Renal cortex interstitium (tissue), 15 donors: ENCODE measurements at places on chromosomes 3 and 15. TPM values are rescaled to one million over a fixed set of nuclear protein-coding genes. Genes with fewer than 3 reads are reported as not detected.

GRCh38 chr3:48018841-48019240, 2.6 kb upstream of the MAP4 start:
- DNase-seq: no peak

- no peak for DNase-seq
Observed at GRCh38 chr3:105729667-105730066, 139.1 kb downstream of the CBLB start.

DNA sequence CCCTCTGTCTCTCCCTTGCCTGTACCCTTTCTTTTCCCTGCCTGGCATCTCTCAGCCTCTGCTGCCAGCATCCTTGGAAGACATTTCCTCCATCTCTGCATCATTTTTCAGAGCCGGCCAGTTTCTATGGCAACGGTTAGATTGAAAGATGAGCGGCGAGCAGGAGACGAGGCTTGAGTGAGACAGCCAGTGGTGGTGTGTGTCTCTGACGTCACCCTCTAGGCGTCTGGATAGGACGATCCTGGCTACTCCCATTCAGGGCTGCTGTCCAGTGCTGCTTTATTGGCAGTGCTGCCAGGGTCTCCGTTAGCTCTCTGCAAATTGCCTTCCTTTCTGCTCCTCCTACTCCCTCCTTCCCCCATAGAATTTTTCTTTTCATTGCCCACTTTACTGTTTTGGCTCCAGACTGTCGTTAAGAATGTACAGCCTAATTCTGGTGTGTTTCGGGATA, 57.9 kb downstream of the TRAK1 start:
- peak; percentile 77 for DNase-seq

GRCh38 chr15:78988361-78988911, 43.6 kb upstream of the CTSH start:
- DNase-seq: peak; percentile 49

GRCh38 chr15:68217341-68217740, 12.2 kb downstream of the CLN6 start:
- no peak for DNase-seq

DNA sequence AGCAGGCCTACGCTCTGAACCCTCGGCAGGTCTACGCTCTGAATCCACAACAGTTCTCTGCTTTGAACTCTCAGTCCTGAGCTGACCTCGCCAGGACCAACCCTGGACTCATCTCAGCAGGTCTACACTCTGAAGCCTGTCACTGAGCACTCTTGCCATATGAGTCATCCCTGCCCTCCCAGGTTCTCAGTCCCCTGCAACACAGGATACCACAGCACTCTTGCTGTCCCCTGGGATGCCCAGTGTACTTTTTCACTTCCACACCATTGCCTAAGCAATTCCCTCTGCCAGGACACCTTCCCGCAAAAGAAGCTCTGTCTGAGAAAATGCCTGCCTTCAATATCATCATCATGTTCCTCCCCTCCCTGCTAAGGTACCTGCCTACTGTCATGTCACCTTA, 42.0 kb downstream of the NUP210 start:
- DNase-seq: no peak

GRCh38 chr3:113912552-113913236, 35.1 kb upstream of the ZDHHC23 start:
- DNase-seq: peak; percentile 31

GRCh38 chr3:114376516-114377185, 82.8 kb downstream of the TIGIT start:
- DNase-seq: no peak

SLC12A1 gene
- 342 TPM for polyA plus RNA-seq

CHRM5 gene
- polyA plus RNA-seq: 0.09 TPM

NME9 gene
- 4.9 TPM for polyA plus RNA-seq

MASP1 gene
- 9.7 TPM for polyA plus RNA-seq
